Fibroblast of villous mesenchyme (primary cell): ENCODE measurements at places on chromosomes 5 and 9. TPM values are rescaled to one million over a fixed set of nuclear protein-coding genes. Genes with fewer than 3 reads are reported as not detected.
A peak's percentile ranks its signal among the peaks of the same experiment; 100 is the strongest.

GRCh38 chr9:1712861-1713450 lies 302.2 kb upstream of the SMARCA2 start:
- no peak for DNase-seq

DNA sequence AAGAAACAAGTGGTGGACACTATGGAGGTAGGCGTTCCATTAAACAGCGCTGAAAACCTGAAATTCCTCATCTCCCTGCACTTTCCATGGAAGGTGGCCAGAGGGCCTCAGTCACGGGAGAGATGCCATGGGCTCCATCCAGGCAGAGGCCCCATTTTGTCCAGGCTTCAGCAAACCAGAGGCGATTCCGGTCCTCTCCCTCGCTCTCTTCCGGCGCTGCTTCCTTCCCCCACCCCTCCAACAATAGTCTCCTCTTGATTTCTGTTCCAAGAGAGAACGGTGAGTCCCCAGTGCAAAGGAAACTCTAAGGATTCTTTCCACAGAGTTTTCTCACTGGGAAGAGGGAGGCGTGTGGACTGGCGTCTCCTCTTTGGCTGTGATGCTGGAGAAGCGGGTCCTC lies 7.5 kb downstream of the ZNF366 start:
- DNase-seq, result no peak

- peak; percentile 95 for DNase-seq
These were observed 41.9 kb downstream of the TEK start for GRCh38 chr9:27150746-27151406.

GRM6 gene
- not detected in 2 replicates for total RNA-seq

IL5 gene
- not detected in 2 replicates for total RNA-seq

C5orf34 gene
- total RNA-seq, result 3.9 and 7.8 TPM in 2 replicates
